Activated CD8-positive, alpha-beta memory T cell treated with anti-CD3 and anti-CD28 coated beads for 4 hours (primary cell): ENCODE measurements at places on chromosomes 13 and 19.

GRCh38 chr19:19650331-19650730 lies 6.9 kb upstream of the GMIP start:
- DNase-seq, result no peak

- no peak for DNase-seq
Measured at GRCh38 chr19:54434112-54434872, 14.7 kb upstream of the LENG8 start.

DNA sequence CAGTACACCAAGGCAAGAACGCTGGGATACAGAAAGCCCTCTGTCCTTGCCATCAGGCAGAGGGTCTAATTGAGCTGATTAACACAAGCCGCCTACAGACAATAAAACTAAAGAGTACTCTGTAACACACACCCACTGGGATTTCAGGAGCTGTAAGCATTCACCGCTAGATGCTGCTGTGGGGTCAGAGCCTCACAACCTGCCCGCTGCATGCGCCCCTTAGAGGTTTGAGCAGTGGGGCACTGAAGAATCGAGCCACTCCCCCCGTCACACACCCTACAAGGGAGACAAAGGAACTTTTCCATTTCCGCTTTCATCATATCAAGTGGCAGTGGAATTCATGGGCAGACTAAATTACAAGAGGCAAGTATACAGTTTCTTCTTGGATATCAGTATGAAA lies 1080.6 kb downstream of the PCDH17 start:
- DNase-seq, result no peak

DNA sequence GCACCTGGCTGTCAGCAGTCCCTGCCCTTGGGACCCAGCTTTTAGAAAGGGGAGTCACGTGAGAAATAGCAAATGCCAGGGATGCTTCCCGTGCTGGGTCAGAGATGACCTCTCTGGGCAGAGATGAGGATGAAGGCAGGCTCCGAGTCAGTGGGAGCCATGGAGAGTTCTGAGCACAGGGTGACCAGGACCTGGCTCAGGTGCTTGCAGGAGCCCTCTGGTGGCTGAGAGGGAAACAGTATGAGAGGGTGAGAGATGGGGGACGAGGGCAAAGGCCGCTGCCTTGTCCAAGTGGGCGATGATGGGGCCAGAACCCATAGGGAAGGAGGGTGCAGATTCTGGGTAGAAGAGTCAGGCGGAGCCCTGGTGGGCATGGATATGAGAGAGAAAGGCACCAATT lies 15.8 kb downstream of the TMED1 start:
- DNase-seq, result no peak

- no peak for DNase-seq
Measured at GRCh38 chr13:66503890-66504289, 726.2 kb downstream of the PCDH9 start.
